Tibial nerve (tissue), 4 donors: ENCODE measurements at places on chromosomes 12 and 14.

DNA sequence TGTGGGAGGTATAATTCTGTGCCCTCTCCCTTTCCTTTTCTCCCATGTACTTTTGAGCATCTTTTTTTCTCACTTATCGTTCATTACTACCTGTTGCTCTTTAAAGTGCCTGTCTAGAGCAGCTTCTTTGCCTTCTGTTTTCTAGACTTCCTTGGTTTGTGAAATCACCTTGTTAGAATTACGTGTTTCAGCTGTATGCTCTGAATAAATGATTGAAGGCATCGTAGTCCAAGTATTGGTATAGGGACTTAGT is 1.3 kb downstream of the NEDD1 start:
- DNase-seq, result no peak

GRCh38 chr12:79373896-79374499 is 316.8 kb downstream of the PAWR start:
- DNase-seq, result no peak

DNA sequence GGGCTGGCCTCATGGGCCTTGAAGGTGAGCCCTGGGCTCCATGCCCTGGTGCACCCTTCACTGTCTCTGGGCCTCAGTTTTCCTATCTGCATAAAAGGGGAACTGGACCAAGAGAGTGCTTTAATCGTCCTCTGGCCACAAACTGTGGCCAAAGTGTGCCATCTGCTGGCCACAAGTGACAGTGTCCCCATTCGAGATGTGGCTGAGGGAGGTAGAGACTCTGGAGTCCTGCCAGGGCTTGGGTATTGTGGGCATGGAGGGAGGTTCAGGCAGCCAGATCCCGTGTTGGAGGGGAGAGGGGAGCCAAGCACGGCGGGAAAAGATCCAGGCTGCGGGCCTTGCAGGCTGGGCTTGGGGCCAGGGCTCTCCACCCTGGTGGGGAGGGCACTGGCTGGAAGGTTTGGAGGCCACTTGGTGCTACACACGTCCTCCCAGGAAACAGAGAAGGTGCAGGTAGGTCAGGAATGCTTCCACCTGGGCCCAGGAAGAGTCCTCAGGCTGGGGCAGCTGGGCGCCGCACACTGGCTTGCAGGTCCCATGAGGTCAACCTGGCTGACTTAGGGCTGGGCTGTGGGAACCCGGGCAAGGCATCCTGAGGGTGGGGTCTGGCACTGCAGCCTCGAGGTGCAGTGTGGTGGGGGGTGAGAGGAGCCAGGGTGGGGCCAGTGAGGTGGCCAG is 7.3 kb upstream of the KIF26A start:
- no peak for DNase-seq

- DNase-seq, result no peak
Measured at GRCh38 chr14:63717702-63718101, 10.2 kb downstream of the SGPP1 start.

GRCh38 chr14:105938055-105938863 is 411.9 kb downstream of the TMEM121 start:
- DNase-seq, result no peak

GRCh38 chr12:31406345-31406744 is 80.4 kb upstream of the SINHCAF start:
- DNase-seq, result no peak

- no peak for DNase-seq
Measured at GRCh38 chr12:60078026-60078425, 482.2 kb downstream of the SLC16A7 start.

DNA sequence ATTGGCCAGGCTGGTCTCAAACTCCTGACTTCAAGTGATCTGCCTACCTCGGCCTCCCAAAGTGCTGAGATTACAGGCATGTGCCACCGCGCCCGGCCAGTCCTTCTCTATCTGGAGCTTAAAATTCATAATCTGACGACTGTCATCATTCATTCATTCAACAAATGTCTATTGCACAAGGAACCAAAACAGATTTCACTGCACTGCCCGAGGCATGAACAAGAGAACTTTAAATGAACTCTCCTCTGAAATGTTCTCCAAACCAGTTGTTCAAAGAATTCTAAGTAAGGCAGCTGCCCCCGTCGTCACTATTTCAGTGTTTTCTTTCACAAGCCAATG is 44.8 kb upstream of the METAP2 start:
- DNase-seq, result no peak

- no peak for DNase-seq
Measured at GRCh38 chr12:59678759-59679411, 83.1 kb downstream of the SLC16A7 start.

- DNase-seq, result no peak
Measured at GRCh38 chr12:130011611-130012385, 108.0 kb upstream of the TMEM132D start.
